ENCODE measurements at places on chromosomes 1 and 21.
A peak's percentile ranks its signal among the peaks of the same experiment; 100 is the strongest.

DNA sequence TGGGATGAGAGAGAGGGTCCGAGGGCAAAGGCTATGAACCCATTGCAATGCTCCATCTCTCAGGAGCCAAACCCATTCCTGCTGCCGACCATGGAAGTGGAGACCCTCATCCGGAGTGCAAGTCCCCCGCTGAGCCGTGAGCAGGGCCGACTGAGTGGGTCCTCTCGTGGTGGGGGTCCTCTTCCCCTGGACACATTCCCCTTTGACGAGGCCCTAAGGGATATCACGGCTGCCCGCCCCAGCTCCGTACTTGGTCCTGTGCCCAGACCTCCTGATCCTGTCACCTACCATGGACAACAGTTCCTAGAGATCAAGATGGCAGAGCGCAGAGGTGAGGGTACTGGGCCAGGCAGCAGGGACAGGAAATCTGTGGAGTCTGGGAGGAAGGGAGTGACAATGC lies 11.0 kb downstream of the HYI start:
- no peak for DNase-seq

GRCh38 chr1:243364866-243365265 lies 109.0 kb downstream of the SDCCAG8 start:
- DNase-seq, result no peak

DNA sequence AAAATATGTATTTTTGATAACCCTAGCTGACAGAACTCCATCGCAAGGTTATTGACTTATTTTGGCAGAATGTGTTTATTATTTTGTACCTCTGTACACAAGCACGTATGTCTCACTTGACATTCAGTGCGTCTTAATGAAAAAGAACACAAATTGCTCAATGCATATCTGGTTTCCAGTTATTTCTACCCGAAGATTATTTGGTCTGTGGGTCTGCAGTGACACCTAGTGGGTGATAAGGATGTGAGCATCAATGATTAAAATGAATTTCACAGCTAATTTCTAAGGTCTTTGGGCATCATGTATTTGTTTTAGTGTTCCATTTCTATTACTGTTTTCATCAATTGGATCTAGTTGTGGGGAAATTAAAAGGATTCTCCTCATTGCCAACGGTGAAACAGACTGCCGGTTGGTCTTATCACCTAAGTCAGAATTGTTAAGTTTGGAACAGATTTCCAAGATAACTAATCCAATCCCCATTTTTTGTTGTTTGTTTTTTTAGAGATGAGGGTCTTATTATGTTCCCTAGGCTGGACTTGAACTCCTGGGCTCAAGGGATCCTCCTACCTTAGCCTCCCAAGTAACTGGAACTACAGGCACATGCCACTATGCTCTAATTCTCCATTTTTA lies 13.9 kb downstream of the DDX20 start:
- DNase-seq, result peak; percentile 38

DNA sequence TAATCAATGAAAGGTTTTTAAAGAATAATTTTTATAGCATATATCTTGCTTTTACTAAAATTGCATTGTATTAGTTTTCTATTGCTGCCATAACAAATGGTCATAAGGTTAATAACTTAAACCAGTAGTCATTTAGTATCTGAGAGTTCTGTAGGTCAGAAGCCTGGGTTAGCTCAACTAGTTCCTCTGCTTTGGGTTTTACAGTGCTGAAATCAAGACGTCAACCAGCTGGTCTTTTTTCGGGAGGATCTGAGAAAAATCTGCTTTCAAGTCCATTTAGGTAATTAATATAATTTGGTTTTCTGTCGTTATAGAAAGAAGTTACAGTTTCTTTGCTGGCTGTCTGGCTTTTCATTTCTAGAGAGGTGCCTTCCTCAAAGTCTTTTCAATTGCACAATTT lies 577.7 kb downstream of the MRPL39 start:
- DNase-seq, result no peak

DNA sequence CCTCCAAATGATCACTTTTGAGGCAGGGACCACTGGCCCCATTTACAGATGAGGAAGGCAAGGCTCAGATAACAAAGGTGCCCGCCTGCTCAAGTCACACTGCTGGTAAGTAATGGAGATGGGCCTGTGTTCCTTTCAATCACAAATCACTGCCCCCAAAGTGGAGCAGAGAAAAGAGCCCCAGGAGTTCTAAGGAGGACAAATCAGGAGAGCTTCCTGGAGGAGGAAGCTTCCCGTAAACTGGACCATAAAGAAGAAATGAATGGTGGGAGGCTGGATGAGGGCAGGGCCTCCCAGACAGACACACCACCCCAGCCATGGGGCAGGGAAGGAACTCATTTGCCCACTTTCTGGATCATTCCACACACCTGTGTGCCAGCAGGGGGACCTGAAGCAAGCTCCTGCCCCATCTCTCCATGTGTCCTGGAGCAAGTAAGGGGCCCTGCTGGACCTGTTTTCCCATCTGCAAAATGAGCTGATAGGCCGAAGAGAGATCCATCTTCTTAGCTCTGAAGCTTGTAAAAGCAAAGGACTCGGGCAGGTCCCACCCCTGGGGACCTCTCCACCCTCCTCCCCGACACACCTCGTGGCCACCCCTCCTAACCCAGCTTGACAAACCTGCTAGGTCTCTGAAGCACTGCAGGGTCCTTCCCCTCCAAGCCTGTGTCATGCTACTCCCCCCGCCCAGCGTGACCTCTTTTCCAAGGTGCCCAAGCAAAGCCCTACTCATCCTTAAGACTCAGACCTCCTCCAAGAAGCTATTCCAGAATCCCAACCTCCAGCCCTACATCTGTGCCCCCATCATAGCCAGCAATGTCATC lies 5.5 kb downstream of the LAPTM5 start:
- no peak for DNase-seq

DNA sequence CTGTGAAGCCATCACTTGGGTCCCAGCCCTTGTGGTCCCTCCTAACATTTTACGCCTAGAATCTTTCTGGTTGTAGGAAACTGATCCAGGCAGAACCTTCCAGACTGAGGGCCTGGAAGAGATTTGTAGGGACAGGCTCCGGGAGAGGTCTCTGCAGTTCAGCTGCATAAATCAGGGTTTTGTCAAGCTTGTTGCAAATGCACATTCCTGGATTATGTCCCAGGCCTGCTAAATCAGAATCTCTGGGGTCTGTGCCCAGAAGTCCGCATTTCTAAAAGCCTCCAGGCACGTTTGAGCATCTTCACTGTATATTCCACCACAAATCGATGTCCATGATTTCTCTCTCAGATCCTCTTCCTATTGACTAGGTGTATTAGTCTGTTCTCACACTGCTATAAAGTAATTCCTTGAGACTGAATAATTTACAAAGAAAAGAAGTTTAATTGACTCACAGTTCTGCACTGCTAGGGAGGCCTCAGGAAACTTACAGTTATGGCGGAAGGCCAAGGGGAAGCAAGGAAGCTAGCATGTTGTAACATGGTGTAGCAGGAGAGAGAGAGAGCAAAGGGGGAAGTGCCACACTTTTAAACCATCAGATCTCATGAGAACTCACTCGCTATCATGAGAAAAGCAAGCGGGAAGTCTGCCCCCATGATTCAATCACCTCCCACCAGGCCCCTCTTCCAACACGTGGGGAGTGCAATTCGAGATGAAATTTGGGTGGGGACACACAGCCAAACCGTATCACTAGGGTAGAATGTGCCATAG lies 1.2 kb upstream of the FHAD1 start:
- DNase-seq, result no peak

- no peak for DNase-seq
Observed at GRCh38 chr1:184664661-184665060, 90.0 kb downstream of the EDEM3 start.

DNA sequence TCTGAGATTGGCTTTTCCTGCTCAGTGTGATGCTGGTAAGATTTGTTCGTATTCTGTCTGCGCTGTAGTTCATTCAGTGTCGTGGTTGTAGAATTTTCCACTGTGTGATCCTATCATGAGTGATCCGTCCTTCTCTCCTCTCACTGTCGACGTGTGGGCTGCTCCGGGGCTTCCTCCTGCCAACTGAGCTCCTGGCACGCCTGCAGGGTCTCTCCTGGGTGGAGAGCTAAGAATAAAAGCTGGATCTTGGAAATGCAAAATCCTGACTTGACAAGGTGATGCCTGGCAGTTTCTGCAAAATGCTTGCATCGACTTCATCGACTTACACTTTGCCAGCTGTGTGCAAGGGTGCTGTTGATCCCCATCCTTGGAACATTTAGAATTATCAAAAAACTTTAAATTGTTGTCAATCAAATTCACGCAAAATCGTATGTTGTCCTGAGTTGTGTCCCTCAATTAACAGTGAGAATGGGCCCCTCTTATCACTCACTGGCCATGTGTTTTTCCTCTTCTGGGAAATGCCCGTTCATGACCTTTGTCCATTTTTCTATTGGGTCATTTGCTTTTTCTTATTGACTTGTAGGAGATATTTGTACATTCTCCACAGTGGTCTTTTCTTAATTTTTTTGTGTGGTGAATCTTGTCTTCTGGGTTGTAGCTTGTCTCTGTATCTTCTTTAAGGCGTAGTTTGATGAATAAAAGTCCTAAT lies 125.5 kb downstream of the CRYAA start:
- DNase-seq, result no peak

DNA sequence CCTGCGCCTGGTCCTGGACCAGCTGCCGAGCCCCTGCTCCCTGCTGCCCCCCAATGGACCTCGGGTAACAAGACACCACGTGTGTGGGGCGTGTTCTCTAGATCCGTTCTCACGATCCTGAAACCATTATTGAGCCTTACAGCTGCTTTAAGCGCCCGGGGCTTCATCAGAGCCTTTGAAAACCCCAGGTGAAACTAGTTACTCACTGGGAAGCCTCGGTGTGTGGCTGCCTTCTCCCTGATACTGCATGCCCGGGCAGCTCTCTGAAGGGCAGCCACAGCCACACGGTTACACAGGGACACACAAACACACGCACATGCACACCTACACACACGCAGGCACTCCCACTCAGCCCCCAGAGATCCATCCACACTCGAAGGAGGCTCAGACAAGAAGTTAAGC lies 5.3 kb downstream of the HES2 start:
- DNase-seq, result no peak

DNA sequence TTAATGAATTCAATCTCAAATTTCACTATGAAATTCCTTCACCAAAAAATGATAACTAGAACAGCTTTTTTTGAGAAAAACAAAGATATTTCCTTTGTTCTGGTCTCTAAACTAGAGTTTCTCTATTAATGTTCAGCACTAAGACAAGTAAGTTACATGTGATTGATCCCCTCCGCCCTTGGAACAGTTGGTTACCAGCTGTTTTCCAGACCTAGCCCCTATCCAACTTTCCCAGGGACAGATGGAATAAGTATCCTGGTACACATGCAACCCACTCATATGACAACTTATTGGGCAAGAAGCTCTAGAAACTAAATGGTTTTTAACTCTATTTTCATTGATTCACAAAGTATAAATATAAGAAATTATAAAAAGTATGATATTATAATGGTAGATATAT lies 140.4 kb downstream of the COP1 start:
- DNase-seq, result no peak

DNA sequence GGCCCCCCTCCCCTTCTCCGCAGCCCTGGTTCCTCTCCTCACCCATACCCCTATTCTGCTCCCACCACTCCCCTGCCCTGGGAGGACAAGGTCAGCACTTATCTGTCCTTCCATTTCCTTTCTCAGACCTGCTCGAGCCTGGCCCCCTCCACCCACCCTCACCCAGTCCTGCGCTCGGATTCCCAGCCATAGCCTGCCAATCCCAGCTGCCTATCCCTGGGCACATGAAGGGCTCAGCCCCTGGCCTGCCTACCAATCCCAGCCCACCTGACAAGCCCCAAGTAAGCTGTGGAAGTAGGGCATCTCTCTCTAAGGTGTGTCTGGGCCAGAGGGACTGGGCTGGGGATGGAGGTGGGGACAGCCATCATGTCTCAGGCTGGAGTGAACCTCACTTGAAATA lies 5.4 kb downstream of the BLACAT1 start:
- no peak for DNase-seq

- DNase-seq, result no peak
Observed at GRCh38 chr1:153232553-153232952, 15.2 kb downstream of the PRR9 start.

DNA sequence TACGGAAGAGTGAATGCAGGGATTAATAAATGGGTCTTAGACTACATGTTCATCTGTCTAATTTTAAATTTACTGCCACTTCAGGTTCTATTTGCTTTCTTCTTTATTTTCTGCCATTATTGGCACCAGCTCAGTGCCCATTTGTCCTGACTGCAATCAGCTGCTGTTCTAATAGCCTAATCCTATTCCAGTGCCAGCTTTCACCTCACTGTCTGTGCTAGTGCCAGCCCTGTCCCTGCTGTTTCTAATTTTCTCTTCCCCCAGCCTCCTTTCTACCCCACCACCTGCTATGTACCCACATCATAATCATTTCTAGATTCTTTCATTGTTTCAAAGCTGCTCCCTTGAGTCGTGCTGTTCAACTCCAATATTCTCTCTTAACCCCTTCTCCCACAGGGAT lies 86.4 kb downstream of the KCNK1 start:
- no peak for DNase-seq

GRCh38 chr1:150808846-150809245 lies 786 bp upstream of the CTSK start:
- no peak for DNase-seq

DNA sequence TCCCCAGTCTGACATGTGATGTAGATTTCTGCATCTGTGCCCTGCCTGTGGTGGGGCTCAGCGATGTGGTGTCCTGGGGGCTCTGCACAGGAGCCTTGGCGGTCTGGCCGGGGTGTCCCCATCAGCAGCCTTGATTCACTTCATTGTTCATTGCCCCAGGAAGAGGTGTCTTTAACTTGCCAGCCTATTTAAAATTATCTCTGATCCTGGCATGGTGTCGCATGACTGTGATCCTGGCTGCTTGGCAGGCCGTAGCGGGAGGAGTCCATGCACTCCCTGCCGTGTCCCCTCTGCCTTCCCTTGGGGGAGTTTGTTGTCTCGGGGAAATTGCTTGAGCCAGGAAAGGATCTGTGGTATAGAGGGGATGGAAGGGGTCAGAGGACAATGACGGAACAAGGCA lies 59.9 kb downstream of the TRIM11 start:
- no peak for DNase-seq

DNA sequence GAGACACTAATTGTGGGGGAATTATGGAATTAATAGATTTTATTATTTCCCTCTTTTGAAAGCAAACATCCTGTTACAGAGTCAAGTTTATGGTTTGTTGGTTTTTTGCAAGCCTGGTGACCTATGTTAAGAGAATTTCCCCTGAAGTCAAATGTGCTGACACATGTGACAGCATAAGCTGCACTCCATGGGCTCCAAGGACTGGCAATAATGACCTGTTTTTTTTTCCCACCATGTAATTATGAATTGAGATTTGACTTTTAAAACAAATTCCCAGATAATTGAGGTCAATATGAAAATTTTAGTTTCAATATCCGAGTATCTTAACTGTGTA lies 242.5 kb upstream of the SGIP1 start:
- DNase-seq, result no peak

All from NCI-H2107 (cell line).